Naive thymus-derived CD8-positive, alpha-beta T cell (primary cell): ENCODE measurements at places on chromosomes 6 and 20.

DNA sequence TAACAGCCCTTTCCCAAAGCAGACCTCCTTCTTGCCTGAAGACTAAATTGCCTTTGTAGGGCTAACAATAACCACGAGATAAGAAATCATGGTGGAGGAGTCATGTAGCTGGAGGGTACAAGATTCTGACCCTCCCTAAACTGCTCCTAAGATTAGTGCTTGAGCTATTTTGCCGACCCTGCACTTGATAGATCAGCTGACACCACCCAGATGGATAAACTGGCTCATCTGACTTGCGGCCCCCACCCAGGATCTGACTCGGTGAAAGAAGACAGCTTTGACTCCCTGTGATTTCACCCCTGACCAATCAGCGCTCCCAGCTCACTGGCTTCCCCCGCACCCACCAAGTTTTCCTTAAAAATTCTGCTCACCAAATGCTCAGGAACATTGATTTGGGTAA is 57.6 kb upstream of the UNC93A start:
- no peak for DNase-seq

- no peak for DNase-seq
These were observed 5.3 kb upstream of the IP6K3 start for GRCh38 chr6:33751771-33752645.

- DNase-seq, result peak; percentile 9
These were observed 91.6 kb downstream of the PRND start for GRCh38 chr20:4813076-4813862.

DNA sequence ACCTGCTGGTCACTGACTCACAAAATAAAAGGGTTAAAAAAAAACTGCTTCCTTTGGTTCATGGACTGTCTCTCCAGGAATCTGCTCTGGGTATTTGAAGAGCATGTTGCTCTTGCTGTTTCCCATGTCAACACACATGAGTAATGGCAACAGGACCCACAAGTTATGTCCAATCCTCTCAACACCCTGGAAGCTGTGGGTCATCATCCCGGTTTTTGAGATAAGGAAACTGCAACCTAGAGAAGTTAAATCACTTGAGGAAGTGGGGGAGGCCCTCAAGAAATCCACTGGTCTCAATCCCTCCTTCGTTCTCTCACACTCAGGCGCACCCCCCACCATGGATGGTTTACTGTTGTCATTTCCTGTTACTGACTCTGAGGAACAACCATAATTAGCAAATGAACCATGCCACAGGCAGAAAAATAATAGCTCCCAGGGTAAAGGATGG is 12.4 kb downstream of the MAP1LC3A start:
- DNase-seq, result no peak

GRCh38 chr6:136775081-136775480 is 17.2 kb downstream of the MAP3K5 start:
- DNase-seq, result no peak

- DNase-seq, result no peak
These were observed 12.0 kb downstream of the SLC12A5 start for GRCh38 chr20:46040902-46041535.

GRCh38 chr20:7650086-7650879 is 290.0 kb downstream of the HAO1 start:
- DNase-seq, result no peak

DNA sequence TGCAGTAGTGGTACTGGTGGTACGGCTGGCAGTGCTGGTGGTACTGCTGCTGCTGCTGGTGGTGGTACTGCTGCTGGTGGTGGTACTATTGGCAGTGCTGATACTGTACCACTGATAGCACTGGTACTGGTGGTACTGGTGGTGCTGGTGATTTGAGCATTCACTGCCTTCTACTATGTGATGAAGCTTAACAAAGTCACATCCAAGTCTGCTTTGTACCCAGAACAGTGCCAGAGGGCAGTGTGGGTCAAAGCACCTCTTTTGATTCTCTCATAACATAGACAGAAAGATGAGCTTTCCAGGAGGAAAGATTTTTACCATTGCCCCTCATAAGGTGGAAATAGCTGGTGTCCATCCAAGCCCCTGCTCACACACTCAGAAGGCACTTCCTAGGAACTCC is 48.7 kb downstream of the ANKRD6 start:
- no peak for DNase-seq

- DNase-seq, result no peak
These were observed 25.2 kb downstream of the TCF15 start for GRCh38 chr20:584971-585301.

DNA sequence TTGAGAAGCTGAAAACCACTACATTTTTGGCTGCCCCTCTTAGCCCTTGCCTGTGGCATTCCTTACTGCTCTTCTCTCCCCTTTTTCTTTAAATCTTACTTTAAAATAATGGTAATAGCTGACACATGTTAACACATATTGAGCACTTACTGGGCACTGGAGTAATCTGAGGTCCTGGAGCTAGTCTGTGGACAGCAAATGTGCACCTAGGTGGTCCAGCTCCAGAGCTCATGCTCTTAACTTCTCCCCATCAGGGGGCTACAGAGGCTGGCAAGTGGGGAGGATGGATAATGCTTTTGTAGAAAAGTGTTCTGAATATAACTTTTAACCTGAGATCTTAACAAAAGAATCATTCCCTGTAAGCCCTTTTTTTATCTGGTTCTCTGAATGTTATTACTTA is 74.8 kb downstream of the ADGRB3 start:
- no peak for DNase-seq

DNA sequence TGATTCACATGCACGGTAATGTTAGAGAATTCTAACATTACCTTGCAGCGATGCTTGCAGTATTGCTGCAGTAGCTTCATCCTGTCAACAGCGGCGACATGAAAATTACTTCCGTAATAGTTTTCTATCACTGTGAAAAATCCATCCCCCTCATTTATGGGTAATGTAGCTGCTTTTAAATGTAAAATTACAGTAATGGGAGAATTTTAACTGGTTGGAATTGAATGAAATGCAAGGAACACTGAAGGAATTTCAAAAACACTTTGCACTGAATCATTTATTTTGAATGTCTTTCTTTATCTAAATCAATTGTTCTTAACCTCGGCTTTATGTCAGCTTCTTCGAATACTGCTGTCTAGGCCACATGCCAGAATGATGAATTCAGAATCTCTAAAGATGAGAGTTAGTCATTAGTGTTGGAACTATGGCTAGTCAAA is 102.4 kb upstream of the HIVEP1 start:
- no peak for DNase-seq
